ENCODE measurements at places on chromosomes 2 and 18.

DNA sequence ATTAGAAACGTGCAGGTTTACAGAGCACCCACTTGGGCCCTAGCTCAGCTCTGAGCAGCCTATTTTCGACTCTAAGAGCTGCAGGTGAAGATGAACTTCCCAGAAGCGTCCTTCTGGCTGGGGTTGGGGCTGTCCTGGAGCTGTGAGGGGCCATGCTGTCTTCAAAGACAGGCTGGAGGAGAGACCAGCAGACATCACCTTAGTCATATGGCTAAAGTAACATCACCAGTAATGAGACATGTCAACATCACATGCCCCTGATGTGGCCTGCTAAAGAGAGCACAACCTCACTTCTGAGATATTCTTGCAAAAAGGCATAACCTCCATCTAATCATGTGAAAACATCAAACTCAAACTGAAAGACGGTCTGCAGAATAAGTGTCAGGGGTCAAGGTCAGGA lies 87.2 kb upstream of the ZNF532 start:
- no peak for DNase-seq

- no peak for DNase-seq
Observed at GRCh38 chr2:3001615-3002560, 375.7 kb downstream of the EIPR1 start.

DNA sequence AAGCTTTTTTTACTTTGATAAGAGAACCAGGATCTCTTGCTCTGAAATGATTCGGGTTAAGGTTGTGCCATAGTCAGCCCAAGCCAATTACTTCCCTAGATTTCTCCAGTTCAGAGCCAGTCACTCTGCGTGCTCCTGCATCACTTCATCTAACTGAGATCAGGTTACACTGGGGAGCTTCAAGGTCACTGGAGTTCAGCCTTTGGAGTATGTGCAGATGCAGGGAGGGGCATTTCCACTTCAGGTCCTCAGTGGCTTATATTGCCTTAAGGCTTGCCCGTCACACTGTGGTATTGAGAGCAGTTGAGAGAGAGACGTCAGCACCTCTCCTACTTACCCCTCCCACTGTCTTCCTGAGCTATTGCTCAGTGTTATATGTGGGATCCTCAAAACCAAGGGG lies 317.8 kb downstream of the EPHA4 start:
- no peak for DNase-seq

DNA sequence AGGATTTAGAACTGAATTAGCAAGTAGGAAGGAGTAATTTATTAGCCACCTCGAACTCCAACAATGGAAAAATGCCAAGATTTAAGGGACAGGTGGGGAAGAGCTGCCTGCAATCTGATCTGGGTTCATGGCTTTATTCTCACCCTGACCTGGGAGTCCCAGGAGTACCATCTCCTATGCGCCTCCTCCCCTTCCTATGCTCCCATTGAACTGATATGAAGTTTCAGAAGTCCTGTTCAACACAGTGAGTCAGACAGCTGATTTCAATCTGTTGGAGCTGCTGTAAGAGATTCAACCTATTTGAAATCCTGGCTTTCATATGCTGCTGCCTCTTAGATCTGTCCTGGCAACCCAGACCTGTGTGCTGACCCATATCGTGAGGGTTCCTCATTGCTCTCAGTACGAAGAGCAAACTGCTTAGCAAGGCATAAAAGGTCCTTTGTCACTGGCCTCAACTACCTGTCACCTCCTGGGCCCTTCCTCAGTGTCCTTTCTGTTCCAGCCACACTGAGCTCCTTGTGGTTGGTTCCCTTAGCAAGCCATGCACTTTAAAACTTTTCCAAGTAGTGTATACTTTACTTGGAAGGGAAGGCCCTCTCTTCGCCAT lies 15.9 kb upstream of the CD28 start:
- no peak for DNase-seq

GRCh38 chr18:29418136-29418535 lies 1241.2 kb upstream of the CDH2 start:
- peak; percentile 51 for DNase-seq

GRCh38 chr18:51559198-51559901 lies 361.9 kb upstream of the MEX3C start:
- no peak for DNase-seq

DNA sequence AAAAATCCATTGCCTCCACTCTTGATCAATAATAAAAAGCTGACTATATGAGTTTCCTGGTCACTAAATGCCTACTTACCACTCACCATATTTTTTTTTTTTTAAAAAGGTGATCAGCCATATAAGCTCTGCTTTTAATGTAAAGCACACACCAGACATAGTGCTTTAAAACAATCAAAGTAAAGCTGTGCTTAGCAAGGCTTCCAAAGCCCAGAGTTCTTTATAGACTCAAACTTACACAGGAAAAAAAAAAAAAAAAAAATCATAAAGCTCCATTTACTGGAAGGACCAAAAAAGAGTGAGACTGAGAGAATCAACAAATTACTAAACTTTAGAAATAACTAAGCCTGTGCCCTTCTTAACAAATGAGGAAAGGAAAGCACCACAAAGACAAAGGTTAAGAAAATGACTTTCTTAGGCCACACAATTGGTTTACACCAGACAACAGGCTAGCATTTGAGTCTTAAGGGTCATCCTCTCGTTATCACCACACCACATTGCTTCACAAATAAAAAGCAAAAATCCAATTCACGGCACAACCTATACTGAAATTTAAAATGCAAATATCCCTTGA lies 11.2 kb downstream of the ACVR1 start:
- DNase-seq, result no peak

DNA sequence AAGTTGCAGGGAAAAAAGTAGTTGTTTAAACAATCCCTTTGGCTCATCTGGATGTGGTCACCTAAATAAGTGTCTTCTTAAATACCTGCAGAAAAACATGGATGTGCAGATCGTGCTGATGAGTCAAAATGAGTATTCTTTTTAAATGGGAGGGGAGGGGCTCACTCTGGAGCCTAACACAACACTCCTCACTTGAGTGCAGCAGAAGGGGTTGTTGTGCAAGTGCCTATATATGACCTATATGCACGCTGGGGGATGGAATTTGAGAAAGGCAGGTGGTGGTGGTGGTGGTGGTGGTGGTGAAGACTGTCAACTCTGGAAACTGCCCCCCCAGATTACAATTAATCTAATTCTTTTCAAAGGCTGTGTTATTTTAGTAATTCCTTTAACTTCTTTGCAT lies 77.9 kb upstream of the FAM124B start:
- no peak for DNase-seq

- no peak for DNase-seq
Observed at GRCh38 chr18:24234330-24234729, 95.5 kb downstream of the CABYR start.

GRCh38 chr2:20212459-20212870 lies 12.5 kb downstream of the SDC1 start:
- DNase-seq, result peak; percentile 25

GRCh38 chr2:36771671-36772070 lies 75.2 kb downstream of the VIT start:
- DNase-seq, result no peak
